Naive thymus-derived CD8-positive, alpha-beta T cell (primary cell): ENCODE measurements at places on chromosomes 6 and 20. TPM values are rescaled to one million over a fixed set of nuclear protein-coding genes. Genes with fewer than 3 reads are reported as not detected.

The CTAGE9 gene
- not detected for total RNA-seq

- DNase-seq, result no peak
- H3K27me3 ChIP-seq, result no peaks in the 10 kb centered on the region
These were observed 22.6 kb upstream of the SH3BGRL2 start for GRCh38 chr6:79608334-79609224.

DNA sequence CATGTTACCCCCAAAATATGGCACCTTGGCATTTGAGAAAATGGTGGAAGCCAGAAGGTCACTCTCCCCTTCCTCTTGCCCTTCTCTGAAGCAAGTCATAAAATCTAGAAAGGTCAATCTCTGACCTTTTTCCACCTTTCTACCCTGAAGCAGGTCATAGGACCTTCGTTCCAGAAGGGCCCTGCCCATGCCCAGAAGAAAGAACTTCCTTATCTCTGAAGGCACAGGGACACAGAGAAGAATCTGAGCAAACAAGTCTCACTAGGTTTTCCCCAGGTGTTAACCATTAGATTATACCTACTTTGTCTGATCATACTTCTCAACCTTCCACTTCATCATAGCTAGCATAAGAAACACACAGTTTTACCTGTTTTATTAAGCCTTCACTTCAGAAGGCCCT, 42.5 kb downstream of the SMPDL3A start:
- no peaks in the 10 kb centered on the region for H3K36me3 ChIP-seq
- H3K27me3 ChIP-seq, result peaks cover 2% of the 10 kb centered on the region
- no peak overlapping the region for H3K27ac ChIP-seq
- H3K4me3 ChIP-seq, result no peak overlapping the region
- no peaks in the 10 kb centered on the region for H3K4me1 ChIP-seq

GRCh38 chr6:168169624-168170023, 90.6 kb upstream of the FRMD1 start:
- H3K27me3 ChIP-seq, result peaks cover 3% of the 10 kb centered on the region
- no peaks in the 10 kb centered on the region for H3K36me3 ChIP-seq
- H3K27ac ChIP-seq, result no peak overlapping the region
- peaks cover 4% of the 10 kb centered on the region for H3K4me1 ChIP-seq
- DNase-seq, result no peak

DNA sequence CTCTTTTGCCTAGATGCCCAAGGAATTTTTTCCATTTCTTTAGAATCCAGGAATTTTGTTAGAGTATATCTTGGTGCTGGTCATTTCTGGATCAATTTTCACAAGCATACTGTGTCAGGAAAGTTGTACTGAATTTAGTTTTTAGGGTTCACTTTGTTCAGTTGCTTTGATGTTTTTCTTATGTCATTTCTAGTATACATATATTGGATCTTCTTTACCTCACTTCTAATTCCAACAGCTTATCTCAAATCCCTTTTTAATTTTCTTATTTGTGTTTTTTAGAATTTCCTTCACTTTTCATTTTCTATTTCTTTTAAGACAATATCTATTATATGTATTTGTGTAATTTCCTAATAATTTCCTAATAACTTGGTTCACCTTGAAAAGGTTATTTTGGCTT, 281.0 kb upstream of the AGPAT4 start:
- no peaks in the 10 kb centered on the region for H3K27me3 ChIP-seq
- no peaks in the 10 kb centered on the region for H3K4me1 ChIP-seq
- no peak overlapping the region for H3K27ac ChIP-seq
- H3K4me3 ChIP-seq, result no peak overlapping the region
- no peak for DNase-seq

The TNFRSF6B gene
- 0.96 TPM for total RNA-seq

The TPBG gene
- total RNA-seq, result not detected

DNA sequence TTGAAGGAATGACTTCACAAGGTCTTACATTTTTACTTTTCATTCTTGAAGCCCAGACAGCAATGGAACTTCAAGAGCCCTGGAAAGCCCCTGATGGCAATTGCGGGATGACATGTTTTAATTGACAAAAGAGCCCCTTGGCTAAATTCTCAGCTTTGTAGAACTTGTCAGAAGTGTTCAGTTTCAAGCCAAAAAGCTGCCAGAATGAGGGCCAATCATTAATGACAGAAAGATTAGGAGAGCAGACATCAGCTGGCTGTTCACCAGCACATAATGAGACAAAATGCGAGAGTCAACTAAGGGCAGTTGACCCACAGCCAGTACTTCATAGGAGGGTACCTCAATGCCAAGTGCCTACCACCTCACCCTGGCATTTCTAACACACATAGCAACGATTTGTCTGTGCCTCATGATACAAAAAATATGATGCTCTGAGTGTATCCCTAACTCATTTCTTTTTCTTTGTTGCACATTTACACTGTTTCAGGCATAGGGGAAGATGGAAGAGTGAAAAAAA, 243.1 kb downstream of the MYLK4 start:
- H3K27ac ChIP-seq, result no peak overlapping the region
- peaks cover 51% of the 10 kb centered on the region for H3K27me3 ChIP-seq
- H3K4me3 ChIP-seq, result no peak overlapping the region
- H3K4me1 ChIP-seq, result no peaks in the 10 kb centered on the region

- no peaks in the 10 kb centered on the region for H3K4me1 ChIP-seq
- H3K27me3 ChIP-seq, result peaks cover 57% of the 10 kb centered on the region
- peak overlapping the region; percentile 61 for H3K4me3 ChIP-seq
- no peaks in the 10 kb centered on the region for H3K36me3 ChIP-seq
- no peak overlapping the region for H3K27ac ChIP-seq
These were observed 130.8 kb downstream of the OGFRL1 start for GRCh38 chr6:71419217-71420094.

The EFCAB8 gene
- 2.2 TPM for total RNA-seq

DNA sequence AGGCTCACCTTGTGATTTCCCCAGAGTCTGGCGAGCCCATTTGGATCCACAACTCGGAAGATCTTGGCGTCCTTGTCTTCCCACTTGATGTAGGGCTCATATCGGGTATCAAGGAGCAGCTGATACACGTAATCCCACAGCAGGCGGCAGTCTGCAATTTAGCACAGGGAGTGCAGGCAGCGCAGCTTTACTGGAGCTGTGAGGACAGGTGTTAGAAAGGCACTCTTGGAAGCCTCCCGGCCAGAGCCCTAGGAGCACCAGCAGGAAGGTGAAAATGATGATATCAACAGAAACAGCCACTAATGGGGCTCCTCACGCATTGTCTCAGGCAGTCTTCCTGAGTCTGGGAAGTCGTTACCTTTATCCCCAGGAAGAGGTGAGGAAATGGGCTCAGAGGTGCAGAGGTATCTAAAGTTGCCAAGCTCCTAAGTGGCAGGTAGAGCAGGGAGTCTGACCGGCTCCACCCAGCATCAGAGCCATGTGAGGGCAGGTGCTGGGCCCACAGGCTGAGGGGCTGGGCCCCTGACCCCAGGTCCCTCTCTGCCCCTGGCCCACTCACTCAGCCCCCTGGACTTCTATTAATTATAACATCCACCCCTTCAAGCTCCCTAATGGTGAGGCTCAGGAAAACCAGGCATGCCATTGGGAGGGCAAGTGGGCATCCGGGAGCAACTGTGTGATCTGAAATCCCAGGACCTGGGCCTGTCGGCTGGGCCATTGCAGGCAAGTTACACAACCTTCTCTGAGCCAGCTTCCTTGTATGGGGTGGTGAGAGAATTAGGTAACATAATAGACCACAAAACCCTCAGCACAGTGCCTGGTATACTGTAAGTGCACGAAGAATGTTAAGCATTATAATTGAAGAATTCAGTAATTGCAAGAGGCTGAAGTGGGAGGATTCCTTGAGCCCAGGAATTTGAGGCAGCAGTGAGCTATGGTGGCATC, 18.3 kb downstream of the ETV7 start:
- H3K4me1 ChIP-seq, result no peaks in the 10 kb centered on the region
- DNase-seq, result no peak
- no peaks in the 10 kb centered on the region for H3K27me3 ChIP-seq
- H3K4me3 ChIP-seq, result no peak overlapping the region

The PTCHD4 gene
- not detected for total RNA-seq

The MAS1 gene
- not detected for total RNA-seq

DNA sequence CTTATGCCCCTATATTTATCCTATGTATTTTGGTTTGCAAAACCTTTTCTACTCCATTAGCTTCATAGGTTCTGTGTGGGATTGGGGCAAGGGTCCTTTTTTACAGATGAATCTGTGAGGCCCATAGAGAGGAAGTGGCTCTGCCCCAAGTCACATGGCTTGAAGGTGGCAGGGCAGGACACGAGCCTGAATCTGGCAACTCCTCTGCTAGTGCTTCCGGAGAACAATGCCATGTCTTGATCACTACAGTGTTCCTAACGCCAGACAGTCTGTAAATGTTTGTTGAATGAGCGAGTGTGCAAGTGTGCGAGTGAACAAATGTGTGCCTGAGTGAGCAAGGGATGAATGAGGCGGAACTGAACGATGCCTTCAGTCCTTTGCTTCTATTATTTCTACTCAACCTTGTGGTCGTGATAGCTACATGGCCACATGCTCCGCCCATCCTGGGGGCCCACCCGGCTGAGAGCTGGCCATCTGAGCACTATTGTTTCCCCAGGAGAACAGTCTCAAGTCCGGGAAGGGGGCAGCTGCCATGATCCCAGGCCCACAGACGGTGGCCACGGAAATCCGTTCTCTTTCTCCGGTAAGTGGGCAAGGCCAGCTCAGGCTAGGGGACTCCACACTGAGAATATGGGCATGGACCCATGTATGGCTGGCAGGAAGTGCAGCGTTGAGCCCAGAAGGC, 17.8 kb upstream of the AAR2 start:
- H3K4me3 ChIP-seq, result no peak overlapping the region
- no peaks in the 10 kb centered on the region for H3K36me3 ChIP-seq
- peaks cover 1% of the 10 kb centered on the region for H3K27me3 ChIP-seq
- no peak overlapping the region for H3K27ac ChIP-seq
- H3K4me1 ChIP-seq, result no peaks in the 10 kb centered on the region

DNA sequence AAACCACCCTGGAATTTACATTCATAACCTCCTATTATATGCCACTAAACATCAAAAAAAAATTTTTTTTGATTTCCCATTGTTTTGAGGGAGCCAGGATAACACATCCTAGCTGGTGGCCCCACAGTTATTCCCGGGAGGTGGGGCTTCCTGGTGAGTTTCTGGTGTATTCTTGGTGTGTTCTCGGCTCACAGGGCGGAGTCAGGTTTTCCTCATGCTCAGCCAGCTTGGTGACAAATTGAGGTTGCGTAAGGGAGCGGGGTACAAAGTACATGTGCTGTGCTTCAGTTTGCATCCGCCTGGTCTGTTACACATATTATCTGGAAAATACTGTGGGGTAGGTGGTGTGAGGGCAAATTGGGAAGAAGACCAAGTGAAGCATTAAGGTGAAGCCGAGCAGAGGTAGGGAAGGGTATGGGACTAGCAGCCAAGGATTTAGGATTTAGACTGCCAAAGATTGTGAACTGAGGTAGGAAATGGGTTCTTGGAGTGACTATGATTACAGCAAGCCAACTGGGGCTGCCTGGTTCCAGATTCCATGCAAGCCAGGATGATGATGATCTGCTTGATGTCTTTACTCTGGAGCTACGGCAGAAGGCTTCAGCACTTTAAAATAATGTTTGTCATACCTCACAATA, 46.2 kb upstream of the EEF1A1 start:
- H3K4me3 ChIP-seq, result no peak overlapping the region
- H3K27me3 ChIP-seq, result no peaks in the 10 kb centered on the region
- H3K27ac ChIP-seq, result no peak overlapping the region
- H3K4me1 ChIP-seq, result no peaks in the 10 kb centered on the region

GRCh38 chr6:218153-219018, 73.9 kb upstream of the DUSP22 start:
- peaks cover 7% of the 10 kb centered on the region for H3K4me1 ChIP-seq
- H3K36me3 ChIP-seq, result no peaks in the 10 kb centered on the region
- H3K27me3 ChIP-seq, result no peaks in the 10 kb centered on the region
- no peak overlapping the region for H3K27ac ChIP-seq
- no peak overlapping the region for H3K4me3 ChIP-seq

DNA sequence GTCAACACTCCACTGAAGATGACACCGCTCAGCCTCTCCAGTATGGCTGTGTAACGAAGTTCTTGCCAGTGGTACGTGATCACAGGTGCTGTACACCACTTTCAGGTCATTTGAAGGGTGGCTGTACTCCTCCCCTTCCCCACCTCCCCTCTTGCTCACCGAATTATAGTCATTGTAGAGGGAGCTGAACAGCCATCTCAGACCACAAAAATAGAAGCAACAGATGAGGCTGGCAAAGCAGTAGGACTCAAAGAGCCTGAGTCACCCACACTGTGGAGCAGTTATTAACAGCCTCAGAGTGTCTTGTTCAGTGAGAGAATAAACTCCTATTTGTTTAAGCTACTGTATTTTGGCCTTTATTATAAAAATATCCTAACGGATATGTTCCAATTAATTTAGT, 192.5 kb upstream of the MCHR2 start:
- no peaks in the 10 kb centered on the region for H3K4me1 ChIP-seq
- H3K36me3 ChIP-seq, result no peaks in the 10 kb centered on the region
- no peak overlapping the region for H3K4me3 ChIP-seq
- DNase-seq, result no peak
- peaks cover 11% of the 10 kb centered on the region for H3K27me3 ChIP-seq
- no peak overlapping the region for H3K27ac ChIP-seq

- H3K4me3 ChIP-seq, result no peak overlapping the region
- no peaks in the 10 kb centered on the region for H3K4me1 ChIP-seq
- H3K27me3 ChIP-seq, result no peaks in the 10 kb centered on the region
- DNase-seq, result no peak
- H3K36me3 ChIP-seq, result no peaks in the 10 kb centered on the region
- no peak overlapping the region for H3K27ac ChIP-seq
These were observed 391.8 kb upstream of the MMS22L start for GRCh38 chr6:97674802-97675201.

The WFDC2 gene
- total RNA-seq, result 0.73 TPM

GRCh38 chr6:144170044-144170443, 19.7 kb downstream of the STX11 start:
- DNase-seq, result no peak
- no peaks in the 10 kb centered on the region for H3K4me1 ChIP-seq
- H3K27ac ChIP-seq, result no peak overlapping the region
- H3K27me3 ChIP-seq, result no peaks in the 10 kb centered on the region
- no peak overlapping the region for H3K4me3 ChIP-seq

DNA sequence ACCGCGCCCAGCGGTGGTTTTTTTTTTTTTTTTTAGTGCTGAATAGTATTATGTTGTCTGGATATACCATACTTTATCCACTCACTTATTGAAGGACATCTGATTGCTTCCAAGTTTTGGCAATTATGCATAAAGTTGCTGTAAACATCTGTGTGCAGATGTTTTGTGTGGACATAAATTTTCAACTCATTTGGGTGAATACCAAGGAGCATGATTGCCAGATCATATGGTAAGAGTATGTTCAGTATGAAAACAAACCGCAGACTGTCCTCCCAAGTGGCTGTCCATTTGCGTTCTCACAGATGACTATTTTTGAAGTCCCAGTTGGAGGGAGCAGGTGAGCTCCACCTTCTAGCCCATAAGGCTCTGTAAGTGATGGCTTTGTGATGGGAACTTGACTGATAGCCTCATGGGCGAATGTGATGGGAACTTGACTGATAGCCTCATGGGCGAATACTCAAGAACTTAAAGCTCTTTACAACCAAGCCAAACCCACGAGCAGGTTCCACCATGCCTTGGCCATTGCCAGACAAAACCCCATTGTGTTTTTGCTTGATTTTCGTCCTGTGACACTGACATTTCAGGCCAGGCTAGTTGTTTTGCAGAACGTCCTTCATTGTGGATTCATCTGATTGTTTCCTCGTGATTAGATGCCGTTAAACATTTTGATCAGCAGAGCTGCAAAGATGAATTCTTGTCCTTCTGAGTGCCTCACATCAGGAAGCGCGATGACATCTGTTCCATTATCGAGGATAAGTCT, 51.0 kb downstream of the ZBTB2 start:
- H3K4me3 ChIP-seq, result no peak overlapping the region
- DNase-seq, result no peak
- no peaks in the 10 kb centered on the region for H3K4me1 ChIP-seq
- H3K36me3 ChIP-seq, result no peaks in the 10 kb centered on the region
- no peaks in the 10 kb centered on the region for H3K27me3 ChIP-seq

- H3K4me1 ChIP-seq, result peaks cover 2% of the 10 kb centered on the region
- peak; percentile 74 for DNase-seq
- no peaks in the 10 kb centered on the region for H3K36me3 ChIP-seq
- H3K27ac ChIP-seq, result no peak overlapping the region
- H3K4me3 ChIP-seq, result no peak overlapping the region
These were observed 29.4 kb downstream of the LRP11 start for GRCh38 chr6:149834513-149835481.
